Activated naive CD8-positive, alpha-beta T cell treated with anti-CD3 and anti-CD28 coated beads for 36 hours (primary cell): ENCODE measurements at places on chromosomes 11 and 22.

- DNase-seq, result no peak
Observed at GRCh38 chr11:118090545-118091162, 3.9 kb upstream of the SMIM35 start.

GRCh38 chr22:25281675-25282345 is 62.4 kb downstream of the CRYBB2 start:
- no peak for DNase-seq

GRCh38 chr11:13970986-13971385 is 8.5 kb downstream of the SPON1 start:
- no peak for DNase-seq

- DNase-seq, result no peak
Observed at GRCh38 chr11:124276081-124276480, 19.9 kb downstream of the OR8G5 start.

GRCh38 chr22:44848296-44848741 is 95.9 kb downstream of the ARHGAP8 start:
- no peak for DNase-seq

DNA sequence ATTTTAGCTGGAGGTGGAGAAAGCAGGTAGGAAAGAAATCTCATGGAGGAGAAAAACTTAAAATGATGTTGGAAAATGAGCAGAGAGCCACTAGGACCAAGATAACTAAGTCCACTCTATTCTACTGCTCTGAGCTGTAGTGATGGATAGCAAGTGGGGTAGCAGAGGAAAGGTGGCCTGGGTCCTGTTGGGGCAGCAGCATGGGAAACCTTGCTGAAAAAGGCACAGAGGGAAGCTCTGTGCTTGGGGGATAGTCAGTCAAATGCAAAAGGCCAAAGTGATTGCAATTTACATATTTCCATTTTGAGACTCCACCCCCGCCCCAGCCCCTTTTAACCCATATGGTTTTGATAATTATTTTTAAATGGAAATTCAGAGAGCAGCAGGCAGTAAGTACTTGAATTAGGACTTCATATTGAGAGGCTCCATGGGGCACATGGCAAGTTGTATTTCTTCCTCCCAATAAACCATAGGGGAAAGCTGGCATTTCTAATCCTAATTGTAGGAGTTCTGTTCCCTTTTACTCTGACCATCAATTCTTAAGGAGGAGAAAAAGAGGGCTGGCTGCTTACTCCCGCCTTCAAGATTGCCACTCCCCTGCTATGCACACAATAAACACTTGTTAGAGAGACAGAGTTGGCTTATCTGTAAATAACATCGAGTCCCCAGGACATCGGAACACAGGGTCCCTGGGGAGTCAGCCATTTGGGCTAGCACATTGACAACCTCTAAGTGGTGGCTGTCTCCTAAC is 1341.5 kb upstream of the TENM4 start:
- DNase-seq, result no peak

DNA sequence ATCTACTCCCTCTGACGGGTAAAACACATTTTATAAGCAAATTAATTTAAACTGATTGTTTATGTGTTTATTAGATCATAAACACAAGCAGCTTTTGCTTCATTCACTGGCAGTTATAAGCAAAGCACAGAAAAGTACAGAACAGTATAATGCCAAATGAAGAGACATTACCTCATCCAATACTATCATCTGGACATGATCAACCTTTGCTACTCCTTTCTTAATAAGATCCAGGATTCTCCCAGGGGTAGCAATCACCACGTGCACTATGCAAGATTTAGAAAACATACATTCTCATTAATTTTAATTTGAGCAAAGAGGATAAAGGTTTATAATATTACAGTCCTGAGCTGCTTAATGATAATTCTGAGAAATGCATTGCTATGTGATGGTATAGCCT is 27.9 kb downstream of the DDX6 start:
- no peak for DNase-seq

- DNase-seq, result no peak
Observed at GRCh38 chr11:130832566-130833425, 83.5 kb downstream of the SNX19 start.

DNA sequence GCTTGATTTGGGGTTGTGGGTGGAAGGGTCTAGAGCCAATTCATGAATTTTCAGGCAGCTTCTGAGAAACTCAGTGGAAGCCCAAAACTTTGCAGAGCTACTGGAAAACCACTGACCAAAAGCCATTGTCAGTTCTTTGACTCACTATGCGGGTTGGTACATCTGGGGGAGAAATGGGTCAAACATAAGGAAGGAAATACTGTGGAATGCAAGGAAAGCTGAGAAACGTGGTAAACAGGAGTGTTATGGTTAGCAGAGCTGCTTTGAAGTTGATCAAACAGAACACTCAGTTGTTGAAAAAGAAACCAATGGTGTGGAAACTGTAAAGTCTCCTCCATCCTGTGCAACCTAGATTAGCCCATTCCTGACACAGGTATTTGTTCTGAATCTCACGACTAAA is 6.3 kb upstream of the ABTB2 start:
- DNase-seq, result no peak

DNA sequence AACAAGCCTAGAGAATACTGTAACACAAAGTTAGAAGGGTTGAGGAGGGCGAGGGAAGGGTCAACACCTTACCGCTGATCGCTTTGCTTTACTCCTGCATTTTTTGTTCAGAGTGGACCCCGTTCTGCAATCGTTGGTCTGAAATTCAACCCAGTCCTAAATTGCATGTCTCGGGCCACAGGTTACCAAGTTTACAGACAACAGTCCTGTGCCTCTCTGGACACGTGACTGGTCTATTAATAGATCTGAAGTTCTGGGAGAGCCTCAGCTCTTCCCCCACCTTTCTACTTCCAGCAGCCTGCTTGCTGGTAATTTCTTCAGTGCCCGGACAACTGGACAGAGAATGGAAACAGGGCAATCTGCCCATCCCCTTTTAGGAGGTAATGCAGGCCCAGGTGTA is 74.2 kb downstream of the STIM1 start:
- no peak for DNase-seq

- DNase-seq, result no peak
Observed at GRCh38 chr11:116263019-116263418, 509.8 kb downstream of the BUD13 start.

DNA sequence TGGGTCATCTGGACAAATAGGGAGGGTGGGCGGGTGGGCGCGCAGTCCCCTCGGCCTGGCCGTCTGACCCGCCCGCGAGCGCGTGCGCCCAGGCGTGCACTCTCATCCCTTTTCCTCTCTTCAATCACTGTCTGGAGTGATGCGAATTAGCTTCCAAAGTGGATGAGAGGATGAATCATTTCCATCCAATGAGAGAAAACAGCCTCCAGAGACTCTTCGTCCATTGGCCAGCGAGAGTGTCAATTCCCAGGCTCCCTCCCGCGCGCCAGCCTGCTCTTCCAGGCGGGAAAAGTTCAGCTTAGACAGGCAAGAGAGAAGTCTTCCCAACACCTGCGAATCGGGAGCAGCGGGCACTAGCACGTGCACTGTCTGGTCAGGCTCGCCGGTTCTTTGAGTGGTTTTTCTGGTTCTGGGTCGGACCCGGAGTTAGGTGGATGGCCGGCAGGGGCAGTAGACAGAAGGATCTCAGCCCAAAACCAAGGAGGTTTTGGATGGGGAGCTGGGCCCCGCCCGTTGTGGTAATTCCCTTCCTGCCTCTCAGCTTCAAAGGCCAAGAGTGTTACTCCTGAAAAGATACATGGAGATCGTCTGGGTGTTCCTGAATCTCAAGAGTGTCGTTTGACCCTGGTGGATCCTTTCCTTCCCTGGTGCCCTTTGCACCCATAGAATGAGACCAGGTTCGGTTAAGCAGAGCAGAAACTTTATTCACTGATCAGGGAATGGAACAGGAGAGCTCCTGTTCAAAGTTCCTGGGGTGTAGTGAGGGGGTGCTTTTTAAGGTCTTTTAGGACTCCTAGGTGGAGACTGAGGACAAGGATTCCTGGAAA is 33.4 kb upstream of the GLYATL1 start:
- no peak for DNase-seq

DNA sequence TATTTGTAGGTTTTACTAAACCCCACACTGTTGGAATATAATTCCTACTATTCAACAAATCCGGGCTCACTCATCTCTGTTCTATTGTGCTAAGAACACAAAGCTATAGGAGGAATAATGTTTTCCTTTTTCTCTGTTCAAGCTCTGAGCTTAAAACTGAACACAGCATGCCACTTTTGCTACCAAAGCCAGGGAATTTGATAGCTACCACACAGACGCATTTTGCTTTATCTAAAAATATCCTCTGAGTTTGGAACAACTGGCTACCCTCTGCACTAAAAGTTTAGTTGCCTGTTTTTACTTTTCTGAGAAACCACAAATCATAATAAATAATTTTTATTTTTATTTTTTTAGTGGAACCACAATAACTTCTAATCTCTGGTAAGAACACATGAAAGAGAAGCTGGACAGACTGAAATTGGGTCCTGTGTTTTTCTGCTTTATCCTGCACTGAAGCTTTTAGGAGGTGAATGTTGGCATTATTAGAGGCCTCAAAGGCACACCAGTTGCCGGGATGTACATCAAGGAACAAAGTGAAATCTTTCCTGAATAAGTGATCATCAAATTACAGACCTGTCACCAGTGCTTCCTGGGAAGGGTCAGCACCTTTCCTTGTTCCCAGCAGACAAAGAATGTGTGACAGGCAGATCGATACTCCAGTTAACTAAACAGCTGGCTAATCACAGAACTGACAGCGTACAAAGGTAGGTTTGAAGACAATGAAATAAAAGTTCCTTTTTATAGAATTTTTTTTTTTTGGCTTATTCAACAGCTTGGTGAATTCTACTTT is 523.2 kb upstream of the TENM4 start:
- DNase-seq, result no peak

- DNase-seq, result no peak
Observed at GRCh38 chr11:101706541-101706940, 122.7 kb upstream of the TRPC6 start.

GRCh38 chr11:44615041-44615755 is 49.7 kb downstream of the CD82 start:
- no peak for DNase-seq

- DNase-seq, result peak; percentile 63
Observed at GRCh38 chr11:78715639-78716311, 141.1 kb upstream of the NARS2 start.

DNA sequence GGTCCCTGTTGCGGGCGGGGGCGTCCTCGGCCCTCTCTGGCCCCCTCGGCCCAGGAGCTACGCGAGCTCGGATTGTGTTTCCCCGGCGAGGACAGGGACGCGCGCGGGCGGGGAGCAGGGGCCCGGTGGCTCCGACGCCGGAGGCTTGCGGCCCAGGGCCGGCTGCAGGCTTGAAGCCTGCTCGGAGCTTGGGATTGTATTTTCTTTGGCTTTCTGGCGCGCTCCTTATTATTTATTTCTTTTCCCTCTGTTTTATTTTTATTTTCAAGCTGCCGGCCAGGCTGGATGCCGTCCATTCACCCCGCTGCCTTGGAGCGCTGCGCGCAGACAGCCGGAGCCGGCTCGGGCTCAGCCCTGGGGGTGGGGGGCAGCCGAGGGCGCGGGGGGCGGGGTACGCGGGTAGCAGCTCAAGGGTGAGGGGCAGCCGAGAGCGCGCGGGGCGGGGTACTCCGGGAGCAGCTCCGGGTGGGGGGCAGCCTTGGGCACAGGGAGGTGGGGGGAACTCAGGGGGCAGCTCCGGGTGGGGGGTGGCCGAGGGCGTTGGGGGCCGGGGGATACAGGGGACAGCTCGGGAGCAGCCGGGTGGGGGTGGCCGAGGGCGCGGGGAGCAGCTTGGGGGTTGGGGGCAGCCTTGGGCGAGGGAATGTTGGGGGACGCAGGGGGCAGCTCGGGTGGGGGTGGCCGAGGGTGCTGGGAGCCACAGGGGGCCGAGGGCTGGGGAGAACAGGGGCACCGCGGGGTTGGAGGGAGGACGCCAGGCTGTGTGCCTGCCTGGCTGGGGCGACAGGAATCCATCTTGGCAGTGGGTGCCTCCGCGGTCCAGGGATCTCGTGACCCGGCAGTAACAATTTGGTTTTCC is 42.7 kb downstream of the KCNJ1 start:
- DNase-seq, result no peak

GRCh38 chr22:39526736-39527171 is 5.8 kb downstream of the RPS19BP1 start:
- no peak for DNase-seq

- DNase-seq, result no peak
Observed at GRCh38 chr11:32382339-32383049, 52.8 kb downstream of the WT1 start.

- no peak for DNase-seq
Observed at GRCh38 chr22:36405221-36405661, 17.5 kb upstream of the MYH9 start.

DNA sequence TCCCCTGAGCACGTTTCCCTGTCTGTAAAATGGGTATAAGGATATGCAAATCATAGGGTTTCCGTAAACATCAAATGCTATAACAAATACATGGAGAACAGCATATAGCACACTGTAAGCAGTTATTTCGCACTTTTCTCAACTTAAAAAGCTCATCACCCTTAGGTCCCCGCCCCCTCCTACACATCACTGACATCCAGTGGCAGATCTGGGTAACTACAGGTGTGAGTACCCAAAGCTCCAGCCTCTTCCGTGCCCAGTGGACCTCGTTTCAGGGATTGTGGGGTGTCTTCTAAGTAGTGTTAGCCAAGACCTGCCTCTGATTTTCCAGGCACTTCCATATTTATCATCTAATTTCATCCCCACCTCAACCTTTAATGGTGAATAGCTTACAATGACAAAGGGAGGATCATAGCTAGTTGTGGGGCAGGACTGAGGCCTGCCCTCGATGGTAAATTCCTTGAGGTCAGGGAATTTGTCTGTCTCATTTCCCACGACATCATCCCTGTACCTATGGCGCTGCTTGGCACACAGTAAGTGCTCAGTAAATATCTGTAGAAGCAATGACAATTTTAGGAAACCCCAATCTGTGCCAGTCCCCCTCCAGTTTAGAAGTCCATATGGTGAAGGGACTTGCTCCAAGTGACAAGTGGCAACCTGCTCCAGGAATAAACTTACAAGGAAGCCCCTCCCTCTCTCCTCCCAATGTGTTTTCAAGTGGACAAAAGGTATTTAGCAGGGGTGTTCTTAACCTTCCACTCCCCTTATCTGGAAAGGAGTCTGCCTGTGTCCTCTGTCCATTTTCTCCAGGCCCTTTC is 340.5 kb downstream of the TENM4 start:
- DNase-seq, result peak; percentile 16

- peak; percentile 25 for DNase-seq
Observed at GRCh38 chr22:41302021-41302767, 869 bp downstream of the ZC3H7B start.

GRCh38 chr11:32820497-32820896 is 9.2 kb upstream of the PRRG4 start:
- no peak for DNase-seq

DNA sequence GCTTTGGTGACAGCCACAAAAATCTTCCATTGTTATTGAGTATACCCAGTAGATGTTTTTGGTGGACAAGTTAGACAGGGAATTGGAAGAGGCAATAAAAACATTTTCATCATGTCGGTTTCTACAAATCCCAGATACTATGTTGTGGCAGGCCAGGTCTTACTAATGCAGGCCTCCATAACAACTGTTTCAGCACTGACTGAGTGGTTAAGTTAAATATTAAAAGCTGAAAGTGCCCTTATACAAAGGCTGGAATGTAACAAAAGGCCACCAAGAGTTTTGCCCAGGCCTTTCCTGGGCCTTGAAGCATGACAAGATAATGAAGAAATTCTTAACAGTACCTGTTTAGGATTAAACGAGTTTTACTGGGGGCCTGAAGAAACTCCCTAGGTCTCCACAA is 29.3 kb downstream of the DMC1 start:
- DNase-seq, result no peak

- DNase-seq, result peak; percentile 76
Observed at GRCh38 chr11:65927904-65928397, 8.7 kb downstream of the DRAP1 start.
